ENCODE measurements at places on chromosomes 2 and 18.

GRCh38 chr18:78726326-78727056, 253.1 kb upstream of the SALL3 start:
- DNase-seq = no peak

DNA sequence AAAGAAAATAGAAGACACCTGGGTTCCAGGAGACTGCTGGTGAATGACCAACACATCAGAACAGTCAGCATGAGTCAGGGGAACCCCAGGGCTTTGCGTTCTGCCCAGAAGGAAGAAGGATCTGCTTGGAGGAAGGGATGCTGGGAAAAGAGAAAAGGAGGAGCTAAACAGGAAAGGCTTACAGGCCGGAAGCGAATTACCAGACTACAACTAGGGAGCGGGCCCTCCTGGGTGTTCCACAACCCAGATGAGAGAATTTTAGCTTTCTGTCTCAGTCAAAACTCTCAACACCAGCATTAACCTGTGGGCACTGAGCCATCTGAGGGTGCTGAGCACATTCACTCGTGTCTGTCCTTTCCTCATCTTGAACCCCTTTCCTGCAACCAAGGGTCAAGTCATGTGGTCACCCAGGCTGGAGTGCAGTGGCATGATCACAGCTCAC, 19.2 kb downstream of the CDC42EP3 start:
- DNase-seq = no peak

DNA sequence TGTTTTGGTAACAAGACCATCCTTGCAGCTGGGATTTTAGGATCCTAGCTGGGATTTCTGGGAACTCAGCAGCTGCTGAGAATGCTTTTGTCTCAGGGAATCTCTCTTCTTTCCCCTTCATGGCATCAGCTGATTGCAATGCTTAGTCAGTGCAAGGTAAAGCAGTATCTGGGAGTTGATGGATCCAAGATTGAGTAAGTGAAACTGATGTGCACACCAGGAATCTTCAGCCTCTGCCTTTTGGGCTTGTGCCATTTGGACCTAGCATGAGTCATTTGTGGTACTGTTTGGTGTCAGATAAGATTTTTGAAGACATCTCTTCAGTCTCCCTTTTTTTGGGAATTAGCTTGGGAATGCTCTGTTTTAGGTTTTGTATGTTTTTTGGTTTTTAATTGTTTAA, 363.3 kb upstream of the TFPI start:
- no peak for DNase-seq

- DNase-seq = no peak
Observed at GRCh38 chr18:28716338-28716737, 539.4 kb upstream of the CDH2 start.

DNA sequence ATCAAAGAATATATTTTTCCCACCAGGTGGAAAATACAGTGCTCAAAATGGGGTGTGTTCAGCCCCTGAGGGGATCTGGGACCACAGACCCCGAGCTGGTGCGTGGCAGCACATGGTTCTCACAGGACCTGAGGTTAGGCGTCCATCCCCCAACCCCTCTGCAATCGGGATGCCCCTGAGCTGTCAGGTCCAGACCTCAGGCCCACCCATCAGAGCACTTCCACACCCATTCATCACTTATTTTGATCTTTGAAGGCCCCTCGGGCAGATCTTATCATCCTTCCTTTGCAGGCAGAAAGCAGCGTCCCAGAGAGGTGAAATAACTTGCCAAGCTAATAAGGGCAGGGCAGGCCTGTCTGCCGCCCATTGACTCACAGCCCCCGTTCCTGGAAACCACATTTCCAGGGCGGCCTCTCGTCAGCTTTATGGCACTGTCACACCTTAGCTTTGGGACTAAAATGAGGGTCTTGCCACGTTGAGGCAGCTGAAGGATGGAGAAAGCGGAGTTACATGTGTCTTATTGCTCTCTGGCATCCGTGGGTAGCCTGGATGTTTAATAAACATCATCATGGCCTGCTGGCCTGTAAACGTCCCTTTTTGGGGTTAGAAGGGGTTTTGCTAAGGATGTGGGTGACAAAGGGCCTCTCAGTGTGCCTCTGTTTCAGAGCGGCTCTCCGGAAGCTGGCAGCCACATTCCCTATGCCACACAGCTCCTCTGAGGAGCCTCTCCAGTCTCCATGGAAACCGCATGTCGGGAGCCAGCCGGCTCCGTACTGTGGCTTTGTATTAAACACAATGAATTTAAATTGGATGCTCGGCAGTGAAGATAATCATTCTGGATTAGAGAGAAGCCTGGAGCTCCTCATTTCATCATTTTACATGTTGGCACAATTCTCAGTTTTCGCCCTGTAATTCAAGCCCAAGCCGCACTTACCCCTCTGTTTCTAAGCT, 58.3 kb upstream of the MAPRE3 start:
- DNase-seq = no peak

DNA sequence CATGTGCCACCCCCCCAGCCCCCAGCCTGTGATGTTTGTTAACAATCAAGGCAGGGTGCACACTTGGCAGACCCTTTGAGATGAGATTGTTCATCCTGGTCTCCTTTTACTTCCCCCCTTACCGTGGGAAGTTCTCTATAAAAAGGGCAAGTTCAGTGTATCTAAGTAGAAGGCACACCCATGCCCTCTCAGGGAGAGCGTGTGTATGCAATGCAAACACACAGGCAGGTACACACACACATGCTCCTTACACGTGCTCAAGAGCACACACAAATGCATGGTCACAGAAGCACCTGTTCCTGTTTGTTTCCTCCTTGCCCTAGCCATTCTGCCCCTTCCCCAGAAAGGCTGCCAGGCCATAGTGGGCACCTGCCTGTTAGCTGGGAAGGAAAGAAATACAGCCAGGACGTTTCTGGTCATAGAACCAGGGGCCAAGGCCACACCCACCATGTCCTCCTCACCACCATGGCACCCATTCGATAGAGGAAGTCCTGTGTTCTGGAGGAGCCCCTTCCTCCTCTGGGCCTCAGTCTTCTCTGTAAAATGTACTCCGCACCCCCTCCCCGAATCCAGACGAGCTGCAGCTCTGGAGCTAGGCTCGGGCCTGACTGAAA, 3.1 kb downstream of the ATOH8 start:
- DNase-seq = no peak

- no peak for DNase-seq
Observed at GRCh38 chr2:175476948-175477347, 295.4 kb upstream of the ATP5MC3 start.

- DNase-seq = peak; percentile 43
Observed at GRCh38 chr2:98551316-98551715, 57.0 kb downstream of the COA5 start.
